ENCODE measurements at places on chromosomes 11 and 22. TPM values are rescaled to one million over a fixed set of nuclear protein-coding genes. Genes with fewer than 3 reads are reported as not detected.
A peak's percentile ranks its signal among the peaks of the same experiment; 100 is the strongest.

- no peak for DNase-seq
These were observed 23.6 kb upstream of the MN1 start for GRCh38 chr22:27825174-27825573.

- no peak for DNase-seq
These were observed 529.6 kb downstream of the NTM start for GRCh38 chr11:131899950-131900580.

- peak; percentile 15 for DNase-seq
These were observed 42.5 kb upstream of the DLAT start for GRCh38 chr11:111982541-111983186.

DNA sequence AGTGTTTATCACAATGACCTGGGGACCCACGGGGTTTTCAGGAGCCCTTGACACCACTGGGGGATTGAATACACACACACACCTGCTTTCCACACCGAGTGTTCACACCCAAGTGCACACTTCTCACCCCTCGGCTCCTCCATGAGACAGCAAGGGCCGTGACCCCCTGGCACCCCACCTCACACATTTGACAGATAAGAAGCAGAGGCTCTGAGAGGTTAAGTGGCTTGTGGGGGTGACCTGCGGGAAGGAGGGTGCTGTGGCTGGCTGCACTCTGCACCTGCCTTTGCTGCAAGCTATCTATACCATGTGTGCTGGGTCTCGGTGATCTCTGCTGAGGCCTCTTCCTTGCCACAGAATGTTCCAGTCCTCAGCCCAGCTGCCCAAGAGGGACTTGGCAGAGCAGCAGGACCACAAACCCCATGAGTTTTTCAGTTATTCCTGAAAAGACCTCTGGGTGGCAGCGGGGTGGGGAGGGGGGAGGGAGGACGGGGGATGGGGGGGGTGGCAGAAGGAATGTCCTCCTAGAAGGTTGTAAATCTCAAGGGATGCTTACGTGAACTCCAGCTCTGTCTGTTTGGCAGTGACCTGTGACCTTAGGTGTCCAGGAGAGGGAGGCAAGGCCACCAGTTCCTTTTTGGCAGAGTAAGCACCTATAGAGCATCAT is 47.9 kb upstream of the RFPL3 start:
- no peak for DNase-seq

Gene OR6A2
- polyA plus RNA-seq, result not detected

GRCh38 chr11:5591613-5592012 is 4.8 kb upstream of the TRIM6 start:
- no peak for DNase-seq

Gene MAPK12
- 26.7 TPM for polyA plus RNA-seq

GRCh38 chr11:77968337-77968736 is 26.1 kb downstream of the INTS4 start:
- no peak for DNase-seq

GRCh38 chr11:35676611-35676965 is 14.0 kb downstream of the TRIM44 start:
- no peak for DNase-seq

Data from brain (organoid and tissue), 16 donors.